ENCODE measurements at places on chromosomes 13 and 19.

DNA sequence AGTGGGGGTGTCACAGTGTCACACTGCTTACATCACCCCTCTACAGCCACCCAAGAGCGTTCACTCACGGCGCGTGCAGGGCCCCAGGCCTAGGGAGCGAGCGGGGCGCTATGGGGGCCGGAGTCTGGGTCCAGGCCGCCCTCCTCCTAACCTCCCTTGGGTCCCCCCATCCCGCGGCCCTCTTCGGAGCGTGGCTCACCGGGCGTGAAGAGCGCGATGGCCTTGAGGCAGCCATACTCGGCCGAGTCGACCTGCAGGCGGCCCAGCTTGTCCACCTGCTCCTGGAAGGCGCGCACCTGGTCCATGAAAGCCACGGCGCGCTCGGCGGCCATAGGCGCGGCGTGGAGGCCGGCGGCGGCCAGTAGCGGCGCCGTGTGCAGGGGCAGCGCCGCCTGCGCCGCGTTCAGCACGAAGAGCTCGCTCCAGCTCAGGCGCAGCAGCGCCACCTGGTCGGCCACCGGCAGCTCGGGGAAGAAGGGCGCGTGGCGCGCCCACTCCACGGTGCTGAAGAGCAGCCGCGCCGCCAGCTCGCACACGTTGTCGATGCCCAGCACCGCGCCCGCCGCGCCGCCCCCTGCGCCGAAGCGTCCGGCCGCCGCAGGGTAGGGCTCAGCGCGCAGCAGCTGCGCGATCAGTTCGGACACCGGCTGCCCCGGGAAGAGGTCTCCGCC is 9.4 kb downstream of the OCEL1 start:
- DNase-seq = peak; percentile 75

GRCh38 chr19:18859676-18860301 is 28.0 kb downstream of the UPF1 start:
- no peak for DNase-seq

DNA sequence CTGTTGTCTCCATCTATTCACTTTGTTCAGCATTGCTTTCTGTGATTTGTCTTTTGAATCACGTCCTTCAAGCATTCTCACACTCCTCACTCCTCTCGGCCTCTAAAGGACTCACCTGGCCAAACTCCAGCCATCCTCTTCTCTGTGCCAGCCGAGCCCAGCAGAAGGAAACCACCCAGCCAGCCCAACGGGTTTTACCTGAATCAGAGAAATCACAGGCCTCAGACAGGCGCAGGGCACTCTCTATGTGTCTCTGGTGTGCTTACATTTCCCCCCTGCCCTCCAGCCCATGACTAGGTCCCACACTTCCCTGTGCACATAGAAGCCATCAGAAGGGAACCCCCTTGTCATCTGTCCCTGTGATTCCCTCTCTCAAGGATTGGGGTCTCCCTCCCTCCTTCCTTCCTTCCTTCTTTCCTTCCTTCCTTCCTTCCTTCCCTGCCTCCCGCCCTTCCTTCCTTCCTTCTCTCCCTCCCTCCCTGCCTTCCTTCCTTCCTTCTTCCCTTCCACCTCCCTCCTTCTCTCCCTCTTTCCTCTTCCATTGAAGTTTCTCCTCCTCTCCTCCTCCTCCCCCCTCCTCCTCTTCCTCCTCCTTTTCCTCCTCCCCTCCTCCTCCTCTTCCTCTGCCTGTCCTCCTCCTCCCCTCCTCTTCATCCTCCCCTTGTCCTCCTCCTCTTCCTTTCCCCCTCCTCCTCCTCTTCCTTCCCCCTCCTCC is 8.8 kb upstream of the ZNF541 start:
- no peak for DNase-seq

GRCh38 chr19:18000480-18000914 is 7.5 kb upstream of the ARRDC2 start:
- peak; percentile 40 for DNase-seq

GRCh38 chr19:51338563-51339312 is 3.2 kb downstream of the VSIG10L start:
- peak; percentile 95 for DNase-seq

DNA sequence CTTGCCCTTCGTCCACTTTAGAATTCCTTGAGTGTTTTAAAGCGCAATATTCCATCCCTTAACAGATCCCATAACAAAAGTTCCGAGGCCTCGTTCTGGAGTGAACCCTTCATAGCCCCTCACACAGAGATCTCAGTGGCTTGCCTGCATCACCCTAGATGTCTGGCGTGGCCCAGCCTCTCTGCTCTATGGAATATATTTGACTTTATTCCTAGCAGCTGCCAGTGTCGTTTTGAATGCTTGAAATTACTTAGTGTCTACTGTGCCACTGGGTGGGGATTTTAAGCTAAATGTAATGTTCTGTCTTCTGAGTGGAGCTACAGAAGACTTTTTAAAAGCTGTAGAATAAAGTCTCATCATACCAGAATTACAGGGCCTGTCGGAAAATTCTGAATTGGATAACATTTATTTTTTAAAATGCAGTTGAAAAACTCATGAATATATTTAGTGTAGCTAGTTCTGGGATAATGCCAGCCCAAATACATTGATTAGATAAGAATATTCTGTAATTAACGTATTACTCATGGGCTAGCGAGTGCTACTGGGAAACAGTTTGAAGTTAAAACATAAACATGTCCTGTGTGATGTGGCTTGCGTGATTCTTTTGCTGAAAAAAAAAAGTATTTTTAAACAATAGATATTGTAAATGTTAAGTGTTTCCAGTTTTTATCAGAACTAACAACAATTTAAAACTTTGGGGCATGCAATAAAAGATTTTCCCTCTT is 111.8 kb downstream of the ESD start:
- no peak for DNase-seq

DNA sequence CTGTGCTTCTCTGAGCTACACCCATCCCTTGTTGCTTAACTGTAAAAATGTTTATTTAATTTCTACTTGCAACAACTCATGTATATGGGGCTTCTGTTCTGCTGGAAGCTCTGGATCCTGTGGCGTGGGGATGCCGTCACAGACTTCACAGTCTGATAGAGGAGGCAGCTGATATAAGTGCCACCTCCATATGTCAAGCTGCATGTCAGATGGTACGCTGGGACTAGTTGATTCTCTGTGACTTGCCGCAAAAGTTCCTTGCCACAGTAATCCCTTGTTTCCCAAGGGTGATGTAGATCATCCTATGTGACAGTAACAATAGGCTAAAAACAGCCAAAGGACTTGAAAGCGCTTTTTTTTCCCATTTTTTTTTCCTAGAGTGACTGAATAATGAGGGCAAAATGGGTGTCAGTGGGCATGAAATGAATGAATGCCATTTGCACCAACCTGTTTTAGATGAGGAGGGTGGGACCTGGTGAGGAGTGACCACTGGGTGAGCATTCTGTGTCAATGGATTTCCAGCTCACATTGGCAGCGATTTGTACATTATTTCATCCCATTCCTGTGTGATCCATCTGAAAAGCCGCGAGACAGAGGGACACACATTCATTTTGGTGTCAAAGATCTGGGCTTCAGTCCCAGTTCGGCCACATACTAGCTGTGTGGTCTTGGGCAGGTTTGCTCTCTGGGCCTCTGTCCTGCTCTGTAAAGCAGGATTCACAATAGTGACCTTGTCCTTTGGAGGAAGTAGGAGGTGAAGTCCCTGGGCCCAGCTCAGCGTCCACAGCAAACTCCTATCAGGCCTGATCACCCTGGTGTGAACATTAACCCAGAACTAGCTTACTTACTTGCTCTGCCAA is 88.9 kb upstream of the RNF113B start:
- DNase-seq = no peak

DNA sequence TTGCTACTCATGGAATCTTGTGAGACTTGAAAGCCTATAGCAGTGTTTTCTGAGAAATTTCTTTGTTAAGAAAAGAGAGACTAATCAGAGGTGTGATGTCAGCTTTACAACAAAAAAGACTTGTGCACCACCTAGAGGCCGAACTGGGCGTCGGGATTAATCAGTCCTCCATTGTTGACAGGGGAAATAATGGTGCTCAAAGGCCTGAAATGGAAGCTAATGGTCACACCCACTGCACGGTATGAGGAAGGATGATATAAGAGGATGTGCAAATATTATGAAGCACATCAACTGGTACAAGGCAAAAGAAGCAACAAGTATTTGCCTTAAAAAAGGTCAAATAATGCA is 480.2 kb upstream of the MIR17HG start:
- peak; percentile 40 for DNase-seq

GRCh38 chr13:105773863-105774538 is 761.5 kb downstream of the EFNB2 start:
- no peak for DNase-seq

DNA sequence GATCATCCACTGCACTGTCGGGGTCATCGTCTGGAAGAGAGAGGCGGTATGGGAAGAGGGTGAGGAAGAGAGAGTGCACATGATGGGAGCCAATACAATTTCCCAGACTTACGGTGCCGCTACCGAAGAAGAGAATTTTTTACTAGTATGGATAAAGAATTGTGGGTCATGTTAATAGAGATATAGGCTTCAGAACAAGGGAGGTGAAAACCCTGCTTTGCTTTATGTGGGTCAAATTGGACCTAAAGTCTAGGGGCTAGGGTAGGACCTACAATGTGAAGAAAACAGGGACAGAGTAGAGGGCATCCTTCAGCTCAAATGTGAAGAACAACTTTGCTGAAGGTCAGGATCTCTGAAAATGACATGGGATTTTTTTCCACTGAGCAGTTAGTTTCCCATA is 29.9 kb downstream of the UNC13A start:
- DNase-seq = no peak

DNA sequence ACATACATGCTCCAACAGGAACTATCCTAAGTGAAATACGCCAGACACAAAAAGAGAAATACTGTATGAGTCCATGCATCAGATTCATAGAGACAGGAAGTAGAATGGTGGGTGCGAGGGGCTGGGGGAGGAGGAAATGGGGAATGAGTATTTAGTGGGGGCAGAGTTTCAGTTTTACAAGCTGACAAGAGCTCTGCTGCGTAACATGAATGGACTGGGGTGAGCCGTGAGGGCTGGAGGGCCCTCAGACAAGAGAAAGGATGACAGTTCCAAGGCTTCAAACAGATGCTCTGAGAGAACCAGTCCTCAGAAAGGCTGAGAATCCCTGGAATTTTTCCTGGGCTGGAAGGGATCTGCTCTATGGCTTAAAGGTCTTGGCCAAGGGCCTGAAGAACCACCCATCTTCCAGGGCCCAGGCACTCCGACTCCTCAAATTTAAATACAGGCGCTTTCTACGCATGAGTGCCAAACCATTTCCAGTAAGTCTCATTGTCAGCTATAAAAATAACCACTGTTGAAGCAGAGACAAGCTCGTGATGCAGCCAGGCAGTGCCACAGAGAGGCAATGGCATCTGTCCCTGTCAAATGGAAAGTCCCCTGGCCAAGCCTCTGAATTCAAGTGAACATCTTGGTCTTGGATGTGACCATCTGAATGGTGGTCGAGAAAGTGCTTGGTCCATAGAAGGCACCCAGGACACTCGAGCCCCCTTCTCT is 17.5 kb downstream of the KLF2 start:
- DNase-seq = peak; percentile 78

DNA sequence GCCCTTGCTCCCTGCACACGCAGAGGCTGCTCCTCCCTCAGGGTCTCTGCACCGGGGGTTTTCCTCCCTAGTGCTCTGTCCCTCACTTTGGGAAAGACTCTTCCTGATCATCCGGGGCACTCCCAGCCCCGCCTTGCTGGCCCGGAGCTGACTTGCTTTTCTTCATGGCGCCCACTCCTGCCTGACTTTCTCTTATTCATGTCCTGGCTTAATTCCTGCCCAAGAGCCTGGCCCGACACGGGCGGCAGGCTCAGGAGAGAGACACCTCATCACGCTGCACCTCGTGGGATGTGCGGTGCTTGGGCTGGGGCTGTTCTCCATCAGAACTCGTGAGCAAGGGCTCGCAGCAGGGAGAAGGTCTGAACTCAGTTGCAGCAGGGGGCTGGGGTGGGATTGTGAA is 11.8 kb upstream of the PLA2G4C start:
- no peak for DNase-seq

DNA sequence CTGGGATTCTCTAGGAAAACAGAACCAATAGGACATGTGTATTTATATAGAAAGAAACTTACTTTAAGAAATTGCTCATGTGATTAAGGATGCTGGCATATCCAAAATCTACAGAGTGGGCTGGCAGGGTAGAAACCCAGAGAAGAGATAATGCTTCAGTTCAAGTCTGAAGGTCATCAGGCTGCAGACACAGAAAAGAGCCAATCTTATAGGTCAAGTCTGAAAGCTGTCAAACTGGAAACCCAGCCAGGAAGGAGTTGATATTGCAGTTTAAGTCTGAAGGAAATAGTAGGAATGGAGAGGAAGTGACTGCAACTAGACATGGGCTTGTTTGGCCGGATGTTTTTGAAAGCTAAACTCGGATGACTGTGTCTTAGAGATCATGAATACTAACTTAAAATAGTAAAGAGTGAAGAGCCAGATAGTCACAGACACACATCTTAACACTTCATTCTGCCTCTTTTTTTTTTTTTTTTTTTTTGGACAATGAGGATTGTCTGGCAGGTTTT is 125.3 kb upstream of the GPC6 start:
- no peak for DNase-seq

DNA sequence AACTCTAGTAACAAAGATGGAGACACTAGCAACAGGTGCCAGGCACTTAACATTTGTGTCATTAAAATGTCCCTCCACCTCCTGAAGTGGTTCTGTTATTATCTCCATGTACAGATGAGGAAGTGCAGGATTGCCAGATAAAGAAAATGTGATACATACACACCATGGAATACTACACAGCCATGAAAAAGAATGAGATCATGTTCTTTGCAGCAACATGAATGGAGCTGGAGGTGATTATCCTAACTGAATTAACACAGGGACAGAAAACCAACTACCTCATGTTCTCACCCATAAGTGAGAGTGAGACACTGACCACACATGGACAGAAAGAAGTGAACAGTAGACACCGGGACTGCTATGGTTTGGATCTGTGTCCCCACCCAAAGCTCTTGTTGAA is 60.5 kb downstream of the ZNF557 start:
- no peak for DNase-seq

DNA sequence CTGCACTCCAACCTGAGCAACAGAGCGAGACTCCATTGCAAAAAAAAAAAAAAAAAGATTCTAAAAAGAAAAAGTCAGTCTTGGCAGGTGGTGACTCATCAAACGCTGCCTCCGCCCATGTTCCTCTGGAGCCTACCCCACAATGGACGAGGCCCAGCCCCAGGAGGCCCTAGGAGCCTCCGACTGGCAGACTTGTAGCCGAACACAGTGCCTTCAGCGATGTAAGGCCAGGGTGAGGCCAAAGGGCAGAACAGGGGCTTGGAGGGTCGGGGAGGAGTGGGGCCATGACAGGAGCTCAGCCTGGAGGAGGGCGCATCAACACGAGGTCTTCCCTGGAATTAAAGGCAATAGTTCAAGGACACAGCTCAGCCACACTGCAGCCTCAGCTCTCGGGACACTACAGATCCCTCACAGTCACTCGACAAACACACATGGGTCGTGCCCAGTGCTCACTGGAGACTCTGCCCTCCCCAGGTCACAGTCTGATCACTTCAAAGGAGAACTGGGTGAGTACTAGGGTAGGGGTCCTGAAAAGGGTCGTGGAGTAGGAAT is 5.1 kb downstream of the USE1 start:
- DNase-seq = no peak

GRCh38 chr13:93037780-93038179 is 188.8 kb upstream of the GPC6 start:
- no peak for DNase-seq

- DNase-seq = peak; percentile 44
Observed at GRCh38 chr19:41265395-41266153, 1.4 kb downstream of the HNRNPUL1 start.
